SW480 (cell line): ENCODE measurements at places on chromosomes 2 and 18.

GRCh38 chr18:3329471-3329870, 67.5 kb downstream of the MYL12B start:
- no peak for DNase-seq

GRCh38 chr2:20551945-20552328, 99.0 kb downstream of the HS1BP3 start:
- DNase-seq, result no peak

- no peak for DNase-seq
These were observed 72.3 kb downstream of the BARD1 start for GRCh38 chr2:214737188-214737587.

DNA sequence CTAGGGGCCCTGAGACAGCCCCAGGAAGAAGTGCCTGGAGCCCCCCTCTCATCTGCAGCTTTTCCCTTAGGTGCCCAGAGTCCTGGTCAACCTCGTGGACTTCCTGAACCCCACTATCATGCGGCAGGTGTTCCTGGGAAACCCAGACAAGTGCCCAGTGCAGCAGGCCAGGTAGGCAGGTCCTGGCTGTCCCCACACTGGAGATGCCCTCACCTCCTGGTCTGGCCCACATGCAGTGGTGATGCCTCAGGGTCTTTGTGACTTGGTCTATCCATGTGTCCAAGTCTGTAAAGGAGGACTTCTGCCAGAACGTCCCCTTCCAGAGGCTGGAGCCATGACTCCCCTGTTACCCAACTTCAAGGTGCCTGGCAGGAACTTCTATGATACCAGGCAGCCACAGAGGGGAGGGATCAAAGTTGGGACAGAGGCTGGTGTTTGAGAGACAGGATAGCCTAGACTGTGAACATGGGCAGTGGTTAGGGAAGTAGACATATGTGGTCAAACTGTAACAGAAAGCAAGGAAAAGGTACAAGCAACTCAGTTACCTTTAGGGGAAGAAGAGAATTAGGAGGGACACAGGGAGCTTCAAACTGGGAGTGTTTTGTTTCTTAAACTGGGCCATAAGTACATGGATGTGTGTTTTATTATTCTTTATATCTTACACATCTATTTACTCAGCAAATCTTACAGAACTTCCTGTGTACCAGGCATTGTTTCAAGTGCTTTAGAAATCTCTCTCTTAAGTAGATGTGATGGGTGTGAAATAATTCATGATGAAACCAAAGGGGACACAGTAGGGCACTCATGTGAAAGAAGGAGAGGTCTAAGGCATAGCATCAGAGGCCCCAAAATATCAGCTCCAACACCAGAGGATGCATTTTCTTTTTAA, 107.1 kb downstream of the PLB1 start:
- no peak for DNase-seq

GRCh38 chr2:50143822-50144575, 887.9 kb downstream of the NRXN1 start:
- peak; percentile 63 for DNase-seq

- DNase-seq, result no peak
These were observed 777.8 kb upstream of the RAB6C start for GRCh38 chr2:129201696-129202095.

DNA sequence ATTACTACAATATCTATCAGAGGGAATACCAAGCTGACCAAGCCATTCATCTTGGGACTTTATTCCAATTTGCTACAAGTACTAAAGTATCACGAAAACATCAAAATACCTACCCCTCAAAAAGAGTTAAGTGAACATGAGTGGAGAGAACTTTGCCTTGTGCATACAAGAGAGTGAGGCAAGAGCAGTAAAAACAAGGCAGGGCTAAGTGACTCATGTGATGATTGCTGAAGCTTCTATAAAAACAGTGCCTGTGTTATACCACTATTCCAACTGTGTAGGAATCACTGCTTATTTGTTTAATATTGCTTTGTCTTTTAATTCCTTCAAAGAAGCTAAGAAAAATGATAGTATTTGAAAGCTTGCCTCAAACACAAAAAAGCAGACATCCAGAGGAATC, 61.2 kb downstream of the FARSB start:
- peak; percentile 30 for DNase-seq

DNA sequence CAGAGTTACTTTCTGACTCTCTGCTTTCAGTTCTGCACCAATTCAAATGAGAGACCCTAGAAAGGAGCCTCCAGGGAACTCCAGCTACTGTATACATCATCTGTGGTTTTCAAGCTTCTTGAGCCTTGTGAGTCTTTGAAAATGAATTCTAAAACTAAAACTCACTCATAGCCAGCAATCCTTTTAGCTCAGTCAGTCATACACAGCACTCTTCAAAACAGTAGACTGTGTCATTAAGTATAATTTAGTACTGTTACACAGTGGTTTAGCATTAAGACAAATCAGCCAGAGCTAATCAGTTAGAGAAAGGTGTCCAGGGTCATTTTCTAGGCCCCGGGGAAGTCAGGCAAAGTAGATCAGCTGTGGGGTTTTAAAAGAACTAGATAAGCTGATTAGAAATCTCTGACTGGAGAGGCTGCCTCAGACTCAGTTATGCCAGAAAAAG, 322.1 kb upstream of the THUMPD2 start:
- DNase-seq, result no peak

DNA sequence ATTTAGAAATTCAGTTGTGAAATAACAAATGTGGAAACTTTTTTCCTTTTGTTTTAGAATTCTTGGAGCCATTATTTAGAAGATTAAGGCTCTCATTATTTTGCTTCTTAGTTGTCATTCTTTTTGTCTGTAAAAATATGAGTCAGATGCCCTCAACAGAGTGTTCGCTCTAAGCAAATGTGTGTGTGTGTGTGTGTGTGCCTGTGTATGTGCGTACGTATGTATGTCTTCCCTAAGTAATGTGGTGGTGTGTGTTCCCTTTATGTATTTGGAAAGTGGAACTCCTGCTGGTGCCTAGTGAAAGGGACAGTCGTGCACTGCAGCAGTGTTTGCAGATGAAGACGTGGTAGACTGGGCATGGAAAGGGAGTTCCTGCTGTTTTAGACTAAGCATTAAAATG, 27.5 kb downstream of the ZNF407 start:
- no peak for DNase-seq

DNA sequence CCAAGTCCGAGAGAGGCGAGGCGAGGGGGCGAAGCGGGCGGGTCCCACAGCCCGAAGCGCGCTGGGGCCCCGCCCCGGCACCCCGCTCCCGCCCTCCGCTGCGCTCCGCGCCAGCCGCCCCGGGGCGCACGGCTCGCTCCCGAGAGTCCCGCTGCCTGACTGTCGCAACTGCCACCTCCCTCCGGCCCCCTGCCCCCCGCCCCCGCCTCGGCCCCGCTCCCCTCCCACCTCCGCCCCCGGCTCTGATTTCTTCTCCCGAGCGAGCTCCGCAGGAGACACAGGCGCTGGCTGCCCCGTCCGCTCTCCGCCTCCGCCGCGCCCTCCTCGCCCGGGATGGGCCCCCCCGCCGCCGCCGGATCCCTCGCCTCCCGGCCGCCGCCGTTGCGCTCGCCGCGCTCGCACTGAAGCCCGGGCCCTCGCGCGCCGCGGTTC, at the start of gene WNT6:
TSS of gene WNT6 (plus strand) at position 250 of the 432 bp plus-strand sequence. CDS start 233 bp downstream, outside the sequence.
- DNase-seq, result no peak

DNA sequence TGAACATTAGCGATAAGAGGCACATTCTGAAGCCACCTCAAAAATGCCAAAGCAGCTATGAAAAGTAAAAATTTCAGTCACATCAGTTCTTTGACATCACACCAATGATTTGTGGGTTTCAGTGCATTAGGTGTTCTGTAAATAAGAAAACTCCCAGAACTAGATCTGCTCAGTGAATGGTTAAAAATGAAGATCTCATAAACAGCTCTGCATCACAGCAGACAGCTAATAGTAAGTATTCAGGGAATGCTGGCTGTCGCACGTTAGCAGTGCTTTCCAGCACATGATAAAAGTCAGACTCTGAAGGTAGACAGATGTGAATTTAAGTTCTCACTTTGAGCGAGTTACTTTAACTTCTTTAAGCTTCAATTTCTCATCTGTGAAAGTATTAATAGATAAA, 154.9 kb downstream of the SATB2 start:
- DNase-seq, result no peak

DNA sequence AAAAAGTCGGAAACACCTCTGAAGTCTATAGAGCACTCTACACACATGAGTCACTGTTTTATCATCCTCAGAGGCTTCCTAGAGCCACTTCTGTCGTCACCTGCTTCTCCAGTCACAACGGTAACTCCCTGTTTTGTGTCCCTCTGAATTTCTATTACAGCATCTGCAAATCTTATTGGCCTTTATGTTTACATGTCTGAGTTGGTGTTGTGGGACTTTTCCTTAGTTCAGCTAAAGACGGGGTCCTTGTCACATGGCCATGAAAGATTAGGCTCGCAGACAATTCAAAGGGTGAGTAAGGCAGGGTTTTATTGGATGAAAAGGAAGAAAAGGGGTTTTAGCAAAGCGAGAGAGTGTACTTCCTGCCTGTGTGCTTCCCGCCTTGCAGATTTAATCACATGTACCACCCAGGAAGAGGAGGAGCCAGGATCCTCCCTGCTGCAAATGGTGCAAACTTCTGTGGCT, 185.6 kb downstream of the LPIN1 start:
- DNase-seq, result no peak

GRCh38 chr18:48853588-48853987, 97.2 kb downstream of the SMAD7 start:
- DNase-seq, result no peak

- peak; percentile 49 for DNase-seq
These were observed 45.4 kb downstream of the GORASP2 start for GRCh38 chr2:170974304-170974993.

DNA sequence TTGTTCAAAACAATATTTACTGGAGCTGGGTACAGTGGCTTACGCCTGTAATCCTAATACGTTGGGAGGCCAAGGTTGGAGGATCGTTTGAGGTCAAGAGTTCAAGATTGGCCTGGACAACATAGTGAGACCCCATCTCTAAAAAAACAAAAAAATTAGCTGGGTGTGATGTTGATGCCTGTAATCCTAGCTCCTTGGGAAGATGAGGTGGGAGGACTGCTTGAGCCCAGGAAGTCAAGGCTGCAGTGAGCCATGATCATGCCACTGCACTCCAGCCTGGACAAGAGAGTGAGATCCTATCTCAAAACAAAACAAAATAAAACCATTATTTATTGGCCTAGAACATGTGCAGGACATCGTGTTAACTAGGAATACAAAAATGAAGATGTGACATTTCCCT, 77.5 kb downstream of the COLEC12 start:
- no peak for DNase-seq

DNA sequence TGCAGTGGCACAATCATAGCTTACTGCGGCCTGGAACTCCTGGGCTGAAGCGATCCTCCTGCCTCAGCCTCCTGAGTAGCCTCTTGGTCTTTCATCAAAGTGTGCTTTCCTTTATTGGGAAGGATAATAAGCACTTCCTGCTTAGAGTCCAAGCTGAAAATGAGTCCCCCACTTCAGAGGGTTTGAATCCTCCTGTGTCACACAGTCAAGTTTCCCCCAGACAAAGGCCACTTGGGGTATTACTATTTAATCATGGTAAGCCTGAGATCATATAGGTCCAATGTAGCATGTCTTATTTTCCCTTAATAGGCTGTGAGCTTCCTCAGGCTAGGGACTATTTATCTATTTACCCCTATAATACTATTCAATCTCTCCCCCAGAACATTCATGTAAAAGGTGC, 11.4 kb upstream of the KIAA2012 start:
- no peak for DNase-seq

DNA sequence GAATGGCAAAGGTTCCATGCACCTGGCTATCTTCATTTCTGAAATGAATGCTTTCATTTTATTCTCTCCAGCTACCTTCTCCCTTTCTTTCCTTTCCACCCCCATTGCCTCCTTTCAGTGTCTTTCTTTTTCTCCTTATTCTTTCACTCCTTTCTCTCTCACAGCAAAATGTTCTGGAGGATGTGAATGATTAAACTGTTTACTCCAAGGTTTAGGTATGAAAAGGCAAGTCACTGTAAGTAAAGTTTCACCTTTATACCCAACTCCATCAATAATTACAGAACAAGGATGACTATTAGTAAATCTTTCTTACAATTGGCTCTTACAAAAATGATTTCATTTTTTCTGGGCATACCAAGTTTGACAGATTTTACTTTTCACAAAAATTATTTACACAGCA, 4.3 kb downstream of the PAX8 start:
- DNase-seq, result no peak

DNA sequence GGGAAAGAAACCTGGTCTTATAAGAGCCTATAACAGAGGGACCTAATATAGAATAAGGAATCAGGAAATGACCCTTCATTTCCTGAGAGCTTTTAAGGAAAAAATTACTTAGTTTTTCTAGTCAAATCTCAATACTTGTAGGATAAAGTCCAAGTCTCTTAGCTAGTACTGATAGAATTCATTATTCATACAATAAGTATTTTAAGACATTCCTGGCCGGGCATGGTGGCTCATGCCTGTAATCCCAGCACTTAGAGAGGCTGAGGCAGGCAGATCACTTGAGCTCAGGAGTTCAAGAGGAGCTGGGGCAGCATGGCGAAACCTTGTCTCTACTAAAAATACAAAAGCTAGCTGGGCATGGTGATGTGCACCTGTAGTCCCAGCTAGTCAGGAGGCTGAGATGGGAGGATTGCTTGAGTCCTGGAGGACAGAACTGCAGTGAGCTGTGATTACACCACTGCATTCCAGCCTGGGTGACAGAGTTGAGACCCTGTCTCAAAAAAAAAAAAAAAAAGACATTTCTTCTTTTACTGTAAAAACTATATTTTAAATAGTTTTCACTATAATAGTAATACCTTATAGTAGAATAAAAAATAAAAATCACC, 3.2 kb downstream of the RAB3GAP1 start:
- no peak for DNase-seq

- DNase-seq, result no peak
These were observed 28.9 kb upstream of the IER3IP1 start for GRCh38 chr18:47204908-47205522.

DNA sequence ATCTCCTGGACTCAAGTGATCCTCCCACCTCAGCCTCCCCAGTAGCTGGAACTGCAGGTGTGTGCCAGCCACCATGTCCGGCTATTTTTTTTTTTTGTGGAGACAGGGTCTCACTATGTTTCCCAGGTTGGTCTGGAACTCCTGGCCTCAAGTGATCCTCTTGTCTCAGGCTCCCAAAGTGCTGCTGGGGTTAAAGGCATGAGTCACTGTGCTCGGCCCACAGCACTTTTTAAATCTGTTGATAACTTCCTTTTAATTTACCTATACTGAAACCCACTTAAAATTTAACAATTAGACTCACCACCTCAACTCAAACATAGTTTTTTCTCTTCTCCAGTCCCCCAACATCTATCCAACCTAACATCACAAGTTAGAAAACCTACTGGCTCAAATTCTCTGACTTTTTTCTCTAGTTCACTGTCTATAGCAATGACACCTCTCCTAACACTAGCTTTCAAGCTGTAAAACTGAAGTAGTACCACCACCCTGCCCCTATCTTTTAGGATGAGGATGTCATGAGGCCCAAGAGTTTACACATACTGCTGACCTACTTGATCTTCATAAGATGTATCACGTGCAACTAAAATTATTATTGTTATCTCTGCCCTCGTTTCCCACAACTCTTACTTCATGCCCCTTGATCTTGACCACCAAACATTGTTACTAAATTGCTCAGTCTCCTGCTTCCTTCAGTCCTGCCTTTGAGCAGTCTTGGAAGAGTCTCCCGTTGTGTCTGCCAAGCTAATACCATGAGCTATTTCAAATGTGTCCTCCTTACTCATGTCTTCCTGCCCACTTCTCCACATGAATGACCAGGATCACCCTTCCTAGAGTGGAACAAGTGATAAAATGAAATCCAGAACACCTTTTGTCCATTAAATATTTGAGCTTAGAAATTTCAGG, 142.3 kb upstream of the ZFP36L2 start:
- no peak for DNase-seq

- no peak for DNase-seq
These were observed 38.4 kb downstream of the EIF4E2 start for GRCh38 chr2:232588680-232589585.
